Breast epithelium (tissue), 4 donors: ENCODE measurements at places on chromosomes 3 and 15. TPM values are rescaled to one million over a fixed set of nuclear protein-coding genes. Genes with fewer than 3 reads are reported as not detected.
A peak's percentile ranks its signal among the peaks of the same experiment; 100 is the strongest.

GRCh38 chr3:132536442-132537153 is 60.5 kb upstream of the ACKR4 start:
- no peak for DNase-seq

The MYRIP gene
- total RNA-seq, result 4.8 TPM

GRCh38 chr3:137695351-137695750 is 68.8 kb upstream of the SOX14 start:
- no peak for DNase-seq

DNA sequence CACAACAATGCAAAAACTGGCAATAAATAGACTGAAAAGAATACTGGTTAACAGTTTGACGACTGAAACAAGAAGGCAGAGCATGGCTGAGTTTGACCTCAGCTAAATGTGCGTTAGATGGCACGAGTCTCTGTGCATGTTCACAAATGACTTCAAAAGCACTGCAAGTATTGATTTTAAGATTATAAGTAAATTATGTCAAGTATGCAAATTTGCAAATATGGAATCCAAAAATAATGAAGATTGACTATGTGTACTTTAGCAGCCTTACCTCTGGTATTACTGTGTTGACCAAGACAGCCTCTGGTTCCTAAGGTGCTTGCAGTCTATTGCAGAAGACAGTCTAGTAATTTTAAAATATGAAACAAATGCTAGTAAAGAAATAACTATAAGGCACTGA is 2.6 kb upstream of the EIF5A2 start:
- no peak for DNase-seq

- no peak for DNase-seq
Measured at GRCh38 chr3:119672776-119673175, 4.4 kb downstream of the COX17 start.

The MAGEL2 gene
- total RNA-seq, result 0.15 TPM

DNA sequence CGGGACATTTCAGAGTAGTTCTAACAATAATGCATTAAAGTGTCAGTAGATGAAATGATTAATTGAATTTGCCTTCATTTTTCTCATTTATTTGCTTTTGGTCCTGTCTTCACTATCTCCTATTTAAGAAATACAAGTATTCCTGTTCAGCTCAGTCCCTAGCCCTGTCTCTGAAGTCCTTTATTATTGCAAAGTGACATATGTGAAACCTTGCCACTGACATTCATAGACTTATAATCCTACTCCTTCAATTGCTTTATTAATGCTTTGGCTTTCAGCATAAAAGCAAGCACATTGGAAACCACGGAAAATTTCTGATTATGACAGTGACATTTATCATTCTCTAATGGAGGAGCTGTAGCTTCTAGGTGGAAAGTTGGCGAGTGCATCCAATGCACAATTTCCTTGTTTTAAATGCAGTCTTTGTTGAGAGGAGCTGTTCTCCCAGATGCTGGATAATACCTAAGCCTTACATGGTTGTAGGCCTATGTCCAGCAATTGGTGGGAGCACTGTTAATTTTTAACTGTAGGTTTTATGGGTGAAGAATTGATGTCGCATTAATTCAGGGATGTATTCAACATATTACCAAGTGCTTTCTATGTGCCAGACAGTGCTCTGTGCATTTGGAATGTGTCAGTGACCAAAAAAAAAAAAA is 337.8 kb downstream of the FEZF2 start:
- DNase-seq, result no peak

DNA sequence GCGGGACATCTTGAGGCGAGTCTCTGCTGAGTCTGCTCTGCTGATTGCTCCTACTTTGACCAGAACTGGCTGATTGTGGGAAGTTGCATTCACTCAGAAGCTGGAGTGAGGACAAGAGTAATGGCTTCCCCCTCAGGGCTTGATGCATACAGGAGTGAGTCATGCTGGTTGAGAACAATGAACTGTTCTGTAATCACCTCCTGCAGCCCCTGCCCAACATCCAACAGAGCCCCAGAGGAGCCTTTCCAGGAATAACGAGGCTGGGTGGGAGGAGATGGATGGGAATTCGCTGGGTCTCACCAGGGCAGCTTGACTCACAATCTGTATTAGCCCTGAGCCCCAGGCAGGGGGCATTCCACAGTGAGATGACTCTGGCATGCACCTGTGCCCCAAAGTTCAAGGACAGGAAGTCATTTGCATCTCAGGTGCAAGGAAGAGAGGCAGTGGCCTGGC is 85.0 kb downstream of the RAB11A start:
- peak; percentile 20 for DNase-seq

GRCh38 chr3:158091531-158091930 is 14.7 kb downstream of the SHOX2 start:
- DNase-seq, result no peak

- no peak for DNase-seq
Measured at GRCh38 chr3:167700046-167700445, 34.6 kb downstream of the PDCD10 start.

DNA sequence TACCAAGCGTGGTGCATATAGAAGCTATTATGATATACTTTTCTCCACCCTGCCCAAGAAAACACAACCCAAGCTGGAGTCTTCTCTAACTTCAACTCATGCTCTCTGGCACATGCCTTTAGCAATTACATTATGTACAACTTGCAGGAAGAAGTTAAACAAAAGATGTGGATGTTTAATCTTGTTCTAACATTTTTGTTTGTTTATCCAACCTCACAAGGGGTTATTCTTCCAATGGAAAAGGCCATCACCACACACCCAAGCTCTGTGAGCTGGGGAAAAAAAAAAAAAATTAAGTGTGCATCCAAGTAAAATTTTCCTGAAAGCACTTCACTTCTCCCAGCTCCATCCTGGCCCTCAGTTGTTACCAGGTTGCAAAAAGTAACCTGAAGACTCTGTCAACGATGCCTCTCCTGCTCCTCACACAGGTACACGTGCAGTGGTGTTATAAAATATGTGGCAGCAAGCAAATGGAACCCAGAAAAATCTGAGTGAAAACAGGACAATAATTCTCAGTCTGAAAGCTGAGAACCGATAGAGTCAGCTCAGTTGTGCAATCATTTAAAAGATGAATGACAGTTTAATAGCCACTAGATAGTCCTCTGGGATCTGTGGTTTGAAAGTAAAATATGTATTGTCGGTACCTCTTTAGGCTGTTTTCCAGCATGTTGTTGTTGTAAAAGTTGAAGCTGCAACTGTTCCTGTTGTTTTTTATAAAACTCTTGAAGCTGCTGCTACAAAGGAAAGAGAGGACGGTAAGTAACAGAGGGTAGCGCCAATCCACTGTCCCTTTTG is 531.4 kb downstream of the FOXP1 start:
- no peak for DNase-seq

DNA sequence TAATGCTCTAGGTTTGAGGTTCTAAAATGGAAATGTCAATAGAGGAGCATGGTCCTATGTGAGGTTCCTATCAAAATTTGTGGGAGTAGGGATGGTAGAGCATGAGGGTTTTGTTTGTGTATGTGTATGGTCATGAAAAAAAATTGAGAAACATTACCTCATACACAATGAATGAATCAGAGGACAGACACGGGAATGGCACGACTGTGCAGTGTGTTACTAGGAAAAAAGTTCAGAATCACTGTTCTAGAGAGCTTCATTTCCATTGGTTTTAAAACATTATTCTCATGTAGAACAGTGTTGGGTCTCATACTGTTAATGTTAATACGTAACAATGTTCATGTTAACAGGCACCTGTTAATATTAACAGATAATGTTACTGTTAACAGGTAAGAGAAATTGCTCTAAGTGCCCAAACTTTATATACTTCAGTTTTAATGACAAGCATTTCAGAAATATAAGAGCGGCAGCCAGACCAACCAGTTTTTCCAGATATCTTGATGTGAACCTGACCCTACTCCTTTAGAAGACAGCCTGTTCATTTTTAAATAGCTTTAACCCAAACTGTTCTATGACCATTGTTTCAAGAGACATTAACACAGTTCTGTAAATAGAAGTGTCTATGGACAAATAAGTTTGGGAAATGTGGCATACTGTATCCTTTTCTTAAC is 48.0 kb downstream of the SLC15A2 start:
- DNase-seq, result no peak

- DNase-seq, result no peak
Measured at GRCh38 chr15:31327669-31328427, 1.2 kb downstream of the KLF13 start.

The STAC gene
- total RNA-seq, result 5.6 TPM

The TMEM39A gene
- 53.7 TPM for total RNA-seq

DNA sequence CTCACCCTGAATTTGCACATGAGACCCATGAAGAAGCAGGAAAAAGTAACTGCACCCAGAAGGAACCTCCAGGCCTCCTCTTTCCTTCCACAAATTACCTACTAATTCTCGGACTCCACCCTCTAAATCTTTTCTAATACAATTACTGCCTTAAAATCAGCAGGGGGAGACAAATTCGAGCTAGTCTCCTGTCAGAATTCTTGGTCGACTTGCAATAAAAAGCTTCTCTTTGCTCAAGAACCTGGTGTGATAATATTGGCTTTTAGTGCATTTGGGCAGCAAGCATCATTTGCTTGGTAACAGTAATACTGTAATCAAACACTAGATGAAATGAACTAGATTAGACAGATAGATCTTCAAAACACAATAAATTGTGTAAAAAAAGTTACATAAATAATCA is 281.9 kb downstream of the RAP2B start:
- DNase-seq, result no peak

GRCh38 chr15:73322665-73323373 is 45.9 kb downstream of the HCN4 start:
- DNase-seq, result no peak

The TGM4 gene
- total RNA-seq, result not detected

DNA sequence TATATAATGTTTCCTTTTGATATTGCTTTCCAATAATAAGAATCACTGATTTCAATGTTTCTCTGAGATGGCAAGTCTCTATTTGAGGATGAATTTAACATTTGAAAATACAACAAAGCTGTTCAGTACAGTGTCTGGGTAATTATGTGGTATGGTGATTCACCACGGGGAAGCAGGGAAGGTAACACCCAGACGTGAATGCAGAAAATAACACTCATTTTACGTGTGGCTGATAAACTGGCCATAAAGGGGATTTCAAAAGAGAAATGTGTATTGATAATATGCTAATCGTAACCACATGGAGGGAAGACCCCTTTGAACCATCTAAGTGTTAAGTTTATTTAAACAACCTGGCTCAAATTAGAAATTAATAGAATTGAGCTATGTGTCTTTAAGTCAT is 344.6 kb downstream of the GRM7 start:
- no peak for DNase-seq

DNA sequence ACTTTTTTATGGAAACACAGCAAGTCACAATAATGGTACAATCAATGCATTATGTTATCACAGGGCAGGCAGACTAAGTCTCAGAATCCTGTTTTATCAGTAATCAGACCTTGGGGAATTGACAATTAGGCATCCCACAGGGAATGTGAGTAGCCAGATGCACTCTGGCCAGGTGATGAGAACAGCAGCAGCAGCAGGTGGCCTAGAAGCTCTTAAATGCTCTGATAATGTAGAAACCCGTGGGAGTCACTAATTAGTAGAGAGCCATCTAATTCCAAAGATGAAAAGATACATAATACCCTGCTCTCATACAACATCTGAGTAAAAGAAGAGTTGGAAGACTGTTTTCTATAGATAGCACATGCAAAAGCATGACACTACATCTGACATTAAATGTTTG is 12.6 kb downstream of the CEP152 start:
- no peak for DNase-seq

DNA sequence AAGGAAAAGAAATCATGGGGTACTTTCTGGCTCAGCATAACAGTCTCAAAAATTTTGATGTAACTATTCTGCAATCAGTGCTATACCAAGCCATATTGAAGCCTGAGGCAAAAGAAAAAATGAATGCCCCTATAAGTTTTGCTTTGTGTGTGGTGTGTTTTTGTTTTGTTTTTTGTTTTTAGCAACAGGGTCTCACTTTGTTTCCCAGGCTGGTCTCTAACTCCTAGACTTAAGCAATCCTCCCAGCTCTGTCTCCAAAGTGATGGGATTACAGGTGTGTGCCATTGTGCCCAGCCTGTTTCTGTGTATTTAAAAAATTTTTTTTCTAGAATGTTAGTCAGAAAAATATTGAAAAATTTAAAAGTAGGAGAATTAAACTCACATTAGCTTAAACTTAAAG is 93.2 kb downstream of the ZNF280D start:
- DNase-seq, result no peak

GRCh38 chr3:23484386-23484785 is 281.3 kb downstream of the UBE2E2 start:
- DNase-seq, result no peak

GRCh38 chr15:91553196-91553854 is 300.2 kb upstream of the SLCO3A1 start:
- no peak for DNase-seq

DNA sequence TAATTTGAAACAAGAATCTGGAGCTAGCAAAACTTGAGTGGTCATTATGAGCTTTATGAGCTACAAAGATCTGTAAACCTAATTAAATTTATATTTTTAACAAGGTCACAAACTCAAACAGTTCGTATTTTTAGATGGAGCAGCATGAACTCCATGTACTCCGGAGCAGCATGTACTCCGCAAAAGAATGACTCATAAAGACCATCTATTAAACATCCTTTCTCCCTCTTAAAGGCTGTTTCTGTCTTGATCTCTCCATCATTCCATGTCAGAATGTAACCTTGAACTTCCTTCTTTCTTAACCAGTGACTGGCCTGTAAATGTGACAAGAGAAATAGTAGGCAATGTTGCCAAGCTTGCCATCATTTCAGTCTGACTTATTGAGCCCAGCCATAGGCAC is 696.9 kb downstream of the ZNF385D start:
- no peak for DNase-seq

DNA sequence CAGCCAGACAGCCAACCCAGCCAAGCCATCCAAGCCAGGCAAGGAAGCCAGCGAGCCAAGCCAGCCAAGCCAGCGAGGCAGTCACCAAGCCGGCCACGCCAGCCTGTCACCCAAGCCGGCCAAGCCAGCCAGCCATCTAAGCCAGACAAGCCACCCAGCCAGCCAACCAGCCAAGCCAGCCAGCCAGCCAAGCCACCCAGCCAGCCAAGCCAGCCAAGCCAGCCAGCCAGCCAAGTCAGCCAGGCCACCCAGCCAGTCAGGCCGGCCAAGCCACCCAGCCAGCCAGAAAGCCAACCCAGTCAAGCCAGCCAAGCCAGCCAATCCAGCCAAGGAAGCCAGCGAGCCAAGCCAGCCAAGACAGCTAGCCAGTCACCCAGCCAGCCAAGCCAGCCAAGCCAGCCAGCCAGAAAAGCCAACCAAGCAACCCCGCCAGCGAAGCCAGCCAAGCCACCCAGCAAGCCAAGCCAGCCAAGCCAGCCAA is 201.2 kb downstream of the GOLGA6L6 start:
- DNase-seq, result peak; percentile 51

The SAMD7 gene
- total RNA-seq, result under 0.01 TPM

DNA sequence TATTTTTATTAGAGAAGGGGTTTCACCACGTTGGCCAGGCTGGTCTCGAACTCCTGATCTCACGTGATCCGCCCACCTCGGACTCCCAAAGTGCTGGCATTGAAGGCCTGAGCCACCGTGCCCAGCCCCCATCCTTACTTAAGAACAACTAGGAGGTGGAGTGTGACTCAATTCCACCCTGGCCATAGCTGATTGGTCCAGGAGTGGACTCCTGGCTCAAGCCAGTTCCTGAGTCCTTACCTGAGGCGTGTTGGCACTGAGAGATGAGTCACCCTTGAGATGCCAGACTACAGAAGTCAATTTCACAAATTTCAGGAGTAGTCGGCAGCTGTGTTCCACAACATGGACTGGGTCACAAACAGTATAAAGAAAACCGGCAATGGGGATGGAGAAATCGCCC is 124.2 kb downstream of the SHQ1 start:
- DNase-seq, result peak; percentile 66

- no peak for DNase-seq
Measured at GRCh38 chr3:73314151-73314951, 252.9 kb downstream of the EBLN2 start.
